D721Med (cell line): ENCODE measurements at places on chromosomes 7 and 10.
A peak's percentile ranks its signal among the peaks of the same experiment; 100 is the strongest.

DNA sequence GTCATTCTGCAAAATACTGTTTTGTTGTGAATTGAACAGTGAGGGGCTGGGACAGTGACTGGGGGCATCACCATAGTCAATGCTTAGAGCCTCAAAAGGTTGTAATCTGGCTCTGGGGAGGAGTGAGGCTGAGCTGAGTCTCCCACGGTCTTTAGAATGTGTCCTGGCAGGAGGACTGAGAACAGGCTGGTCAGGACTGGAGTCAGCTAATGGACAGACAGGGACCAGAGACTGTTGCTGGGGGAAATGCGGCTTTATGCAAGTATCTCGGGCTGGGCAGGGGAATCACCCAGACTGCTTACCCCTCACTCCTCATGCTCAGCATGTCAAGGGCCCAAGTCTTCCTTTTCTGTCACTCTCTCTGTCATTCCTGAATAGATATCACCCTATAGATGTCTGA, 346.5 kb downstream of the TYW1 start:
- DNase-seq, result no peak

DNA sequence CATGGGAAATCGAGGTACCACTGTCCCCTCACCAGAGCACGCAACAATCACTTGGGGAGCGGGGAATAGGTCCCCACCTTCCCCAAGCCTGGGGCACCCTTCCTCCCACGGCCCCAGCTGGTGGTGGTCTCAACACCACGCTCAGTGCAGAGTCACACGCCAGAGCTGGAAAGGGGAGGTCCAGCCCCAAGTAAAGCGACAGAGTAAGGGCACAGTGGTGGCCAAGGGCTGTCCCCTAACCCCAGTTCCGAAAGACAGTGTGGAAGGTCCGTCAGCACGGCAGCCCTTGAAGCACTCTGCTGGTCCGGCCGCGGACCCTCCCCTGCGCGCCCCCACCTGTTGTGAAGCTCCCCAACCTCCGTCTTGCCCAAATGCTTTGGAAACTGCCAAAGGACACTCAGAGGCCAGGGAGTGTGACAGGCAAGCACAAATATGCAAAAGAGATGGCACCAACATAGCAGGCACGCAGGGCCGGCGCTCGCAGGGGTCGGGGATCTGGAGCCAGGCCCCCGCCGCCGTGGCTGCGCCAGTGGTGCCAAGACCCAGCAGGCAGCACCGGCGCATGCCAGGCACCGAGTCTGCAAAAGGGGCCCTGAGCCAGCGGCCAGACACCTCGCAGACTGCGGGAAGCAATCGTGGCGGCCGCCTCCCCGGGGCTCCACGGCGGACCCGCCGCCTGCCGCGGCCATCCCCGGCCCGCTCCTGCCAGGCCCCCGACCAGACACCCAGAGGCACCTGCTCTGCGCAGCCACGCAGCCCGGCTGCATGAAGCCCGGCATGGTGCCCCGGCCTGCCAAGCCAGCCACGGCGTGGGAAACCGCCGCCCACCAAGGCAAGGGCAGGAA, 51.6 kb upstream of the SRRM3 start:
- DNase-seq, result no peak

GRCh38 chr7:26090927-26091519, 61.0 kb upstream of the NFE2L3 start:
- peak; percentile 42 for DNase-seq

DNA sequence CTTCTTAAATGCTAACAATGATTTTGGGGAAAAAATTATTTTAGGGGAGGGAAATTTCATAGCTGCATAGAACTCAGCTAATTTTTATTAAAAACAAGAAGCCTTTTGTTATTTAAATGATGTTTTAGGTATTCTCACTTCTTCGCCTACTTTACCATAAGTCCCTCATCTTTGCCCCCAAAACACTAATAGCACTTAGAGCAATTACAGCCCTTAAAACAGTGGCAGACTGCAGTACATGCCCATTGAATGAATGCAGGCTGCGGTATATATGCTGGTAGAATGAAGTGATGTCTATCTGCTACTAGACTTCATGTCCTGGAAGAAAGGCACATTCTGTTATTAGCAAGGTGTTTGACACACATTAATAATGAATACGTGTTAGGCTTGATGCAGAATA, 2.9 kb upstream of the SPAG6 start:
- no peak for DNase-seq

DNA sequence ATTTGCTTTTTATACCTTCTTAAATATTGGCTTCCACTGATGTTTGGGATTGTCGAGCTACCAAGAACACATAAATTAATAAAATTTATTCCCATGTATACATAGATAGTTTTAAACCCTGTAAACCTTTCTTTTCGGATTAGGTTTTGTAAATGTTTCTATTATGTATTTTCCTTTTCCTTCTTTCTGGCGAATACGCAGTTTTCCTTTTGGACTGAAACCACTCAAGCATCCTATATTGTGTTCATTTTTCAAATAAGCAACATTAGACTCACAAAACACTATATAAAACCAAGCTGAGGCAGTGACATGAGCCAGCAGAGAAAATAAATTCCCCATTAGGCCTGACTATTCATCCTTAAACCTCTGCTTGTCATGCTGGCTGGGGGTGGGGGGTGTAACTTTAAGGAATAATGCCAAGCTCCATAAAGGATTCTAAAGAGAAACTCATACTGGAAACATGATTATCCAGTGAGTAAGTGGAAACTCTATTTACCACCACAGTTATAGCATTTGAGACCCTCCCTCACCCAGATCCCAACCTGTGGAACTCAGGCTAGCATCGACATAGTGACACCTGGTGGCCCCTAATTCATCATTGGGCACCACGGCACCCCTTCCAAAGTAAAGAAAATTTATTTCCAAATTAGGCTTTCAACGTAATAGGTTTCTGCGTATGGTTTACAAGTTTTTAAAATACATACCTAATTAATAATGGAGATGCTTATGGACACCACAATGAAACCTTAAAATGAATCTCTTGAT, 86.5 kb upstream of the CELF2 start:
- no peak for DNase-seq
